ENCODE measurements at places on chromosomes 16 and 17.
A peak's percentile ranks its signal among the peaks of the same experiment; 100 is the strongest.

DNA sequence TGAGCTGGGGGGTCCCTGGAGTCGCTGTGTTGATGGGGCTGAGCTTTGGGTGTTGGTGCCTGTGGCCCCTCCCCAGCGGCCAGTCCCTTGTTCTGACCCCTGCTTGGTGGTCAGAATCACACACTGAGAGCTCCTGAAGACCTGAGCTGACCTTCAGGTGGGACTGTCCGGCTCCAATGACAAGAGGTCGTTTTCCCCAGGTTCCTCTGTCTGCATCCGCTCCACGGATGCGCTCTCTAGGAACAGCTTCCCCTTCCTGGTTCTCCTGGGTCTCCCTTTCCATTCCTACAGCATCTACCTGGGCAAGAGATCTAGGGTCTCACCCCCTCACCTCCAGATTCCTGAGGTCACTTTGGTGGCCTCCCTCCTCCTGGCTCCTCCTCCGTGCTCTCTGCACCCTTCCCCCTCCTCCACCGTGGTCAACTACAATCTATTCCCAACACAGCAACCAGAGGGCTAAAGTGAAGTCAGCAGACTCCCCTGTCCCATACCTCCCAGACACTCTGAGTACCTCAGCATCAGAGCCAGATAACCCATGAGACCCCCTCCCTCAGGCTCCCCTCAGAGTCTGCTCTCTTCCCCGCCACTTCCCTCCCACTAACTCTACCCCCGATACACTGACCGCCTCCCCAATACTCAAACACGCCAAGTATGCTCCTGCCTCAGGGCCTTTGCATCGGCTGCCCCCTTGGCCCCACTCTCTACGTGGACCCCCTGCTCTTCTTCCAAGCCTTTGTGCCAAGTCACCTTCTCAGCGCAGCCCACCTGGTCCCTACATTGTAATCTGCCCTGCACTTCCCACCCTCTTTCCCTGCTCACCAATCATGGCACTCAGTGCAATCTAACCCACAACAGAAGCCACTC is 9.0 kb upstream of the SEC14L5 start:
- no peak for DNase-seq

- DNase-seq = no peak
Observed at GRCh38 chr17:20263595-20263994, 203.7 kb downstream of the LGALS9B start.

DNA sequence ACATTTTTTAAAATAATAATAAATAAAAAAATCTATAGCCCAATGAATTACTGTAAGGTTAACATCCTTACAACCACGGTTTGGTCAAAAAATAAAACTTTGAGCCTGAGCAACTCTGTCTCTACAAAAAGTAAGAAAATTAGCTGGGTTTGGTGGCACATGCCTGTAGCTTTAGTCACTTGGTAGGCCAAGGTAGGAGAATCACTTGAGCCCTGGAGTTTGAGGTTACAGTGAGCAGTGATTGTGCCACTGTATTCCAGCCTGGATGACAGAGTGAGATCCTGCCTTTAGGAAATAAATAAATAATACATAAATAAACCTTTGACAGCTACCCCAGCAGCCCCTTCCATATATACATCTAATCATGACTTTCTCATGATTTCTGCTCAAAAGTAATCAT is 26.9 kb upstream of the PHAF1 start:
- DNase-seq = no peak

- DNase-seq = peak; percentile 32
Observed at GRCh38 chr17:42979511-42980273, at the start of gene PTGES3L. PTGES3L (minus strand) TSS chr17:42980080; CDS start chr17:42980053, 27 bp downstream.

DNA sequence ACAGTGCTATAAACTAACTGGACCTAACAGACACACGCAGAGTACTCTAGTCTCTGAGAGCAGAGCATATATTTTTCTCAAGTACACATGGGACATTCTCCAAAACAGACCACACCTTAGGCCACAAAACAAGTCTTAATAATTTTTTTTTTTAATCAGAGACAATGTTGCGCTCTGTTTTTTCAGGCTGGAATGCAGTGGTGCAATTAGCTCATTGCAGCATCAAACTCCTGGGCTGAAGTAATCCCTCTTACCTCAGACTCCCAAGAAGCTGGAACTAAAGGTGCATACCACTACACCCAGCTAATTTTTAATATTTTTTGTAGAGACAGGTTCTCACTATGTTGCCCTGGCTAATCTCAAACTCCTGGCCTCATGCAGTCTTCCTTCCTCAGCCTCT is 37.7 kb downstream of the ULK2 start:
- no peak for DNase-seq

DNA sequence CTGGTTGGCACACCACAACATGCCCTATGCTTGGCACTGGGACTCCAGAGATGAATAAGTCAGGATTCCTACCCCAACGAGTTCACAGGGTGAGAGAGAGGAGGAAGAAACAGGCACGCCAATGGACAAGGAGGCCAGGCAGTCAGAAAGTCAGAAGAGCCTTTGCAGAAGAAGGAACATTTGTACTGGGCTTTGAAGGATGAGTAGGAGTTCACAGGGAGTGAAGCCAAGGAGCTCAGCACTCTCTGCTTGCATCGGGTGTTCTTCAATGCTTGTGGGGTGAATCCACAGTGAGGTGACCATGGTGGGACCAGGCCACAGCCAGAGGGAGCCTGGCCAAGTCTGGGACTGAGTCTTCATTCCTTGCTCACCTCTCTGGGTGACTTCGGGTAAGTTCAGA is 47.5 kb downstream of the AIPL1 start:
- no peak for DNase-seq

DNA sequence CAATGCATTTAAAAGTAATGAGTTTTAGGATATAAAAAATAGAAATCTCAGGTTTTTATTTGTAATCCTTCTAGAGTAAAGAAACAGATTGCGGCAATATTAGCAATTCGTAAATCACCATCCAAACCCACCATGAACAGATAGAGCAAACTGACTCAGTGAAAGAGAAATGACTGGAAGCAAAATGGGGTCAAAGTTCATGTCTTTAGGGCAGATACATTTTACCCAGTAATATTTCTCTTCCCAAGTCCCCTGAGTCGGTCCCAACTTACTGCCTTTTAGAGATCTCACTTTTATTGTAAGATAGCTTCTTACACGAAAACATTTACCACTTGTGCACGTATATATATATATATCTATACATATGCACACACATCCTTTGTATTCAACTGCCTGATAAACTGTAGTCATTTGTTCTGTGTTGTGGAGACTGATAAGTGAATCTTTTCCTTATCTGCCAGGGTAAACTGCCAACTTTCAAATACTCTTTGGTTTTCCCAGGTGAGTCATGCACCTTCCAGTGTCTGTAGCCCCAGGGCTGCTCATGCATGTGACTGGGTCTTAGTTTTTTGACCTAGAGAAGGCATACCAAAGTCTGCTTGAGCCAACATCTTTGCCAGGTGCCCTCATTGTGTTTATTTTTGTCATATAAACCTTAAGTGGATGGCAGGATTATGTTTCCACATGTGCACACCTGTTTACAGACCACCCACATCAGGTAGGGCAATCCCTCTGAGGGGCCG is 7.8 kb upstream of the IRF8 start:
- DNase-seq = no peak

DNA sequence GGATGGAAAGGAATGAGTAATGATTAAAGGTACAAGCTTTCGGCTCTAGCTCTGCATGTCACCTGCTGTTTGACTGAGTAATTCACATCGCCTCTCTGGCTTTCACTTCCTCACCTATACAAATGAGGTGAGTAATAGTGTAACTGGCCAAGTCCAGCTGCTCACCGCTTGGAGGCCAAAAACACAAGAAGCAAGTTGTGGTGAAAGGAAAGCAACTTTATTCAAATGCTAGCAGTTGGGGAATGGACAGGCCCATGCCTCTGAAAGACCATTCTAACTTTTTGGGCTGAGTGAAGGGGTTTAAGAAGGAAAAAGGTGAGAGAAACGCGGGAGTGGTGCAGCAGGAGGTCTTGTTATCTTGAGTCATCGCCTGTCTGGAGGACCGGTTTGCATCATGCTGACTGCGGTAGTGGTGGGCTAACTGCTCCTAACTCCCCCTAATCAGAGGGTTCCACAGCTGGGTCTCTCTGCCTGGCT is 45.7 kb upstream of the CSNK2A2 start:
- DNase-seq = no peak

GRCh38 chr17:7119314-7119713 is 4.7 kb upstream of the ASGR2 start:
- DNase-seq = no peak

DNA sequence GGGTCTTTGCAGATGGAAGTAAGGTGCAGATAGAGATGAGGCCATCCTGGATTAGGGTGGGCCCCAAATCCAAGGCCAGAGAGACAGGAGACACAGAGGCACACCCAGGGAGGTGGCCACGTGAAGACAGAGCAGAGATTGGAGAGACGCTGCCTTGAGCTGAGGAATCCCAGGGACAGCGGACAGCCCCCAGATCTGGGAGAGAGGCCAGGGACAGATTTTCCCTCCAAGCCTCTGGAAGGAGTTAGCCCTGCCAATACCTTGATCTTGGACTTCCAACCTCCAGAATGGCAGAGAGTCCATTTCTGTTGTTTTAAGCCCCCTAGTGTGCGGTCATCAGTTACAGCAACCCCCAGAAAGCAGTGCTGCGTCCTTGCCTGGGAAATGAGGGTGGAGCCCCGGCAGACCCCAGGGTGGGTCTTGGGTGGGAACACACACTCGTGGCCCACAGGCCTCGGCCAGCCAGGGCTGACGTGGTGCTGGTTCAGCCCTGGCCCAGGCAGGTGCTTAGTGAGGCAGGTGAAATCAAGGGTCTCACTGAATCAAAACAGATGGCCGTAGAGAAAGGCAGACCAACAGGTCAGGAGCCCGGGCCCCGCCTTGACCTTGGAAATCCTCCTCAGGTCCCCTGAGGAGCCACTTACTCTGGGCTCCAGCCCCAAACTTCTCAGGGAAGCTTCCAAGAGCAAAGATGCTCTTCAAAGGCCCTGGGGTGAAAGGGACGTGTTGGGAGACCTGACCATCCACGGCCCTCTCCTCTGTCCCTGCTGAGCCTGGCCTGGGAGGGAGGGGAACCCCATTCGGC is 169.3 kb downstream of the RBFOX3 start:
- DNase-seq = no peak

DNA sequence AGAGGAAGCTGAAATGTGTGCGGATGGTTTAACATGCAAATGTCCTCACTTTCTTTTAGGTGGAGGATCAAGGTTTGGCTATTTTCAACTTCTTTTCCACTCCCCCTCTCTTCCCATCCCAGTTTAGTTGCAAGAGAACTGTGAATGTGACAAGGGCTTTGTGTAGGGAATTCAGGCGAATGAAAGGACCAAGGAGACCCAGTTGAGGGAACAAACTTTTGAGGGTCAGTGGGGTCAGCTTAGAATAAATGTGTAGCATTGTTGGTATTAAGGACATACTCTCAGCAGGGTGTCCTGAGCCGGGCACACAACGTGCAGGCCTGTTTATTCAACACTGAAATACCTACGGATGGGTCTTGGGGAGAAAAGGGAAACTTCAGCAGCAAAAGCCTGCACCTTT is 346.0 kb downstream of the PMP22 start:
- DNase-seq = no peak

Measured in lung microvascular endothelial cell (primary cell).